ENCODE measurements at places on chromosomes 4 and X. TPM values are rescaled to one million over a fixed set of nuclear protein-coding genes. Genes with fewer than 3 reads are reported as not detected.
A peak's percentile ranks its signal among the peaks of the same experiment; 100 is the strongest.

Gene IKBKG
- total RNA-seq: 20.3 TPM

Gene ETDA
- total RNA-seq: not detected

Gene ADGRL3
- total RNA-seq: 34.5 TPM

Gene MAGT1
- 41.0 TPM for total RNA-seq

Gene ANOS1
- 18.8 TPM for total RNA-seq

DNA sequence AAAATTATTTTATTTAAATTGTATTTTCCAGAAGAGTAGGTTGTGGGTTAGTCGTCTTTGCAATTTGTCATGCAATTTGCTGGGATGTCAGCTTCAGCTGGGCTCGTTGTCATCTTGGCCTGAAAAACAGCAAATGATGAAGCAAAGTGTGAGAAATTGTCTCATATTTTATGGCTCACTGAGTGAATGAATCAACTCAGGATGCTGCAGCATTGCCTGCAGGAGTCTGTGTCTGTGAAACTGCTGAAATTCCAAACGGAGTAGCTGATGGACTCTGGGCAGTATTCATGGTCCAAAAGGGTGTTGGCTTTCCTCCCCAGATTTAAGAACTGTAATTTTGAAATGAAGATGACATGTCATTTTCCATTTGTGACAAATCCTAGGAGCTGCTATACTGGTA, 37.2 kb downstream of the CXCL8 start:
- no peak for DNase-seq
- H3K4me1 ChIP-seq: no peaks in the 10 kb centered on the region
- no peak overlapping the region for H3K4me3 ChIP-seq
- H3K36me3 ChIP-seq: no peaks in the 10 kb centered on the region

- no peaks in the 10 kb centered on the region for H3K4me1 ChIP-seq
- H3K27ac ChIP-seq: no peak overlapping the region
- no peaks in the 10 kb centered on the region for H3K27me3 ChIP-seq
- H3K4me3 ChIP-seq: no peak overlapping the region
- DNase-seq: no peak
These were observed 146.3 kb upstream of the RPS6KA3 start for GRCh38 chrX:20412871-20413486.

- H3K27me3 ChIP-seq: no peaks in the 10 kb centered on the region
- H3K36me3 ChIP-seq: no peaks in the 10 kb centered on the region
- H3K4me3 ChIP-seq: no peak overlapping the region
- no peak overlapping the region for H3K27ac ChIP-seq
These were observed 257.2 kb downstream of the ARHGAP24 start for GRCh38 chr4:85732124-85732523.

- no peak for DNase-seq
- peaks cover 12% of the 10 kb centered on the region for H3K27me3 ChIP-seq
- no peak overlapping the region for H3K4me3 ChIP-seq
- no peaks in the 10 kb centered on the region for H3K36me3 ChIP-seq
These were observed 115.6 kb downstream of the SMIM20 start for GRCh38 chr4:26029568-26030131.

- H3K4me1 ChIP-seq: no peaks in the 10 kb centered on the region
- H3K27ac ChIP-seq: no peak overlapping the region
These were observed 99.5 kb downstream of the PPP2R2C start for GRCh38 chr4:6372649-6373525.

GRCh38 chr4:175421506-175421905, 390.6 kb downstream of the GPM6A start:
- no peaks in the 10 kb centered on the region for H3K27me3 ChIP-seq
- no peaks in the 10 kb centered on the region for H3K36me3 ChIP-seq
- H3K4me1 ChIP-seq: peaks cover 12% of the 10 kb centered on the region
- DNase-seq: no peak

DNA sequence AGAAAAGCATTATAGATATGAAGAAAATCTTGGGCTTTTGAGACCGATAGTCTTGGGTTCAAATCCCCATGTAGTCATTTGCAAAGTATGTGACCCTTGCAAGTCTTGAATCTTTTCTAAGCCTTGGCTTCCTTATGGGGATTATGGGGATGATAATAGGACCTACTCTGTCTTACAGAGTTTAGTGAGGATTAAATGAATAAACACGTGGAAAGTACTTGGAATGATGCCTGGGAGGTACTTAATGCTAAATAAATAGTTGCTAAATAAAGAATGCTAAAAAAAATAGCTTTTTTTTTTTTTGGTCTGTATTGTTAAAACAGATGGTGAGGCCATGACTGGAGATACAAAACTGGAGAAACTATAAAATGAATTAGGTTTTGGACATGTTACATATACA, 292.7 kb downstream of the GPAT3 start:
- H3K4me3 ChIP-seq: no peak overlapping the region
- no peaks in the 10 kb centered on the region for H3K27me3 ChIP-seq
- H3K27ac ChIP-seq: no peak overlapping the region
- peaks cover 12% of the 10 kb centered on the region for H3K4me1 ChIP-seq
- no peaks in the 10 kb centered on the region for H3K36me3 ChIP-seq

DNA sequence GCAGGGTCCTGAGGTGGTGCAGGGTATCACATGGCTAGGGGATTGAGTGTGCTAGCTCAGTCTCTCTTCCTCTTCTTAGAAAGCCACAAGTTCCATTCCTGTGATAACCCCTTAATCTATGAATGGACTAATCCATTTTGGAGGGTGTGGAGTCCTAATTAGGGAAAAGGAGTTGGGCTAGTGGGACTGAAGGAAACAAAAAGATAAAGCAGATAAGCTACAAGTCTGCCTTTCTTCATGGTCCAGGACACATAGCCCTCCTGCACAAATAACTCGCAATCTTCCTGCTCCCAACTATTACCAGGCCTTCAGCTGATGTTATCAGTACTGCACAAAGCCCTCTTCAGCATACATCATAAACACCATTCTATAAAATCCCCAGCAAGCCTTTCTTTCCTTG, 44.2 kb downstream of the ZNF81 start:
- no peak overlapping the region for H3K27ac ChIP-seq
- H3K4me3 ChIP-seq: no peak overlapping the region
- no peak for DNase-seq
- no peaks in the 10 kb centered on the region for H3K27me3 ChIP-seq
- H3K4me1 ChIP-seq: no peaks in the 10 kb centered on the region
- peaks cover 52% of the 10 kb centered on the region for H3K36me3 ChIP-seq

DNA sequence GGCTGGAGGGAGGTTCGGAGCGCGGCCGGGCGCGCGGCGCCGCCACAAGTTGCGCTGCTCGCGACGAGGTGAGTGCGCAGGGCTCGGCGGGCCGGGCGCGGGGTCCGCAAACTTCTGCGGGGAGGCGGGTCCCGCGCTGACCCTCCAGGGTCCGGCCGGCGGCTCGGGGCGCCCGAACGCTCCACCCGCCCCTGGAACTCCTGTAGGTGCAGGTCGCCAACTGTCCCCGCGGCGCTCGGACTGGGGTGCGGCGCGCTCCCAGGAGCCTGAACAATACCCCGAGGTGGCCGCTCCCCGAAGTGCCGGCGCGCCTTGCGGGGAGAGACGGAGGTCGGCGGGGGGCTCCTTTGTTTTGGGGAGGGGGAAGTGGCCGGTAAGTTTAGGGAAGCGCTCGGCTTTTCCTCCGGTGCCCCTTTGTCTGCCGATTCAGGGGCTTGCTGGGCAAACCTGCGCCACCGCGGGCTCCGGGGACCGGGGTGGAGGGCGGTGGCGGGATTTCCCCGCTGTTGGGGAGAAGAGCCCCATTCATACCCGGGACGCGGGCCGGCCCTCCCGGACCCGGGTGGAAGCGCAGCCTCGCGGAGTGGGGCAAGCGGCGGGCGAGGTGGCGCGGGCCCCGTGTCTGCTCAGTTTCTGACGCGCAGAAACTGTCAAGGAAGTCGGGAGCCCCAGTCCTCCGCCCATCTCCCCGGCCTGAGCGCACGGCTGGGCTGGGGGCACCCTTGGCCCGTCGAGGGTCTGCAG, 694 bp downstream of the TBL1X start:
- DNase-seq: peak; percentile 7
- peaks cover 38% of the 10 kb centered on the region for H3K4me1 ChIP-seq
- no peaks in the 10 kb centered on the region for H3K36me3 ChIP-seq
- peaks cover 4% of the 10 kb centered on the region for H3K27me3 ChIP-seq
- peak overlapping the region; percentile 87 for H3K4me3 ChIP-seq

DNA sequence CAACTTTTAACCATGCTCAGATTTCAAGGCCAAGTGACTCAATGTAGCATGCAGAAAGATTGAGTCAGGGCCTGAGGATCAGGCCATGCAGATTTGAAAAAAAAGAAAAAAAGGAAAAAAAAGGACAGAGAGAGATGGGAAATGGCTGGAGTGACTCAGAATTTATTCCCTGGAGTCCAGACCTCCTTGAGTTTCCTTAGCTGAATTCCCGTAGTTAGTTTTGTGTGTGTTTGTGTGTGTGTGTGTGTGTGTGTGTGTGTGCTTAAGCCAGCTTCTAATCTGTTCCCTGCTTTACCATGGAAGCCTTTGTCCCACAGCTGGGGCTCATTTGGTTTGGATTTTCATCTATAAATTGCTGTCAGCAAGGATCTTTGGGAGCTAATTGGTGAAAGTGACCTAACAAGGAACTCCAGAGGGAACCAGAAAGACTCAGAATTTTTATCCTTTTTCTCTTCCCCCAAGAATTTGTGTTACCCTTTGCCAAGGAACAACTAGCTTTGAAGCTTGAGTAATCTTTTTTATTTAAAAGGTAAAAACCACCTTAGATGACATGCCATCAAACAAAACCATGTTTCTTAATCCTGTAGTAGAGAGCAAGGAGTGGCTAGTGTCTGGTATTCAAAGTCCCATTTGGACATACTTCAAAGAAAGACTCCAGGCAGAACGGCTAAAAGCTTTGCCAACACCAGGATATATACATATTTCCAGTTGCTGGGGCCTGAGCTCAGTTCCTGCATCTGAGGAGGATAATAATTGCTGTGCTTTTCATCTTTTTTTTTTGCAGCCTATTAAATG, 109.0 kb upstream of the DDIT4L start:
- no peaks in the 10 kb centered on the region for H3K27me3 ChIP-seq
- no peak overlapping the region for H3K27ac ChIP-seq
- no peak for DNase-seq
- H3K4me3 ChIP-seq: no peak overlapping the region
- H3K4me1 ChIP-seq: no peaks in the 10 kb centered on the region
